ENCODE measurements at places on chromosomes 6 and 20. TPM values are rescaled to one million over a fixed set of nuclear protein-coding genes. Genes with fewer than 3 reads are reported as not detected.

GRCh38 chr20:62344782-62345181 is 22.3 kb downstream of the LAMA5 start:
- DNase-seq: no peak

- DNase-seq: peak; percentile 89
Measured at GRCh38 chr20:43507150-43508080, at the start of gene L3MBTL1. L3MBTL1 (plus strand) TSS chr20:43507697; CDS start chr20:43513504, 5,807 bp downstream.

The GUCA1A gene
- not detected for total RNA-seq

The CLPSL2 gene
- not detected for total RNA-seq

The TRERF1 gene
- 3.3 TPM for total RNA-seq

DNA sequence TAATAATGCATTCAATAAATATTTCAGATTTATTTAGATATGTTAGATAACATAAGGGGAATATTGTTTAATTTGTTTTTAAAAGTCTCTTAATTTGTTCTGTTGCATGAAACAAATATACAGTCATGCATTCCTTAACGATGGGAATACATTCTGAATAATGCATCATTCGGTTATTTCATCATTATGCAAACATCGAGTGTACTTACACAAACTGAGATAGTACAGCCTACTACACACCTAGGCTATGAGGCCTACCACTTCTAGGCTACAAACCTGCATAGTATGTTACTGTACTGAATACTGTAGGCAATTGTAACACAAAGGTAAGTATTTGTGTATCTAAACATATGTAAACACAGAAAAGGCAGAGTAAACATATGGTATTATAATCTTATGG is 118.7 kb downstream of the EPHA7 start:
- no peak for DNase-seq

Data from mesenteric fat pad (tissue), 1 donor.